SJCRH30 (cell line): ENCODE measurements at places on chromosomes 4 and X. TPM values are rescaled to one million over a fixed set of nuclear protein-coding genes. Genes with fewer than 3 reads are reported as not detected.

DNA sequence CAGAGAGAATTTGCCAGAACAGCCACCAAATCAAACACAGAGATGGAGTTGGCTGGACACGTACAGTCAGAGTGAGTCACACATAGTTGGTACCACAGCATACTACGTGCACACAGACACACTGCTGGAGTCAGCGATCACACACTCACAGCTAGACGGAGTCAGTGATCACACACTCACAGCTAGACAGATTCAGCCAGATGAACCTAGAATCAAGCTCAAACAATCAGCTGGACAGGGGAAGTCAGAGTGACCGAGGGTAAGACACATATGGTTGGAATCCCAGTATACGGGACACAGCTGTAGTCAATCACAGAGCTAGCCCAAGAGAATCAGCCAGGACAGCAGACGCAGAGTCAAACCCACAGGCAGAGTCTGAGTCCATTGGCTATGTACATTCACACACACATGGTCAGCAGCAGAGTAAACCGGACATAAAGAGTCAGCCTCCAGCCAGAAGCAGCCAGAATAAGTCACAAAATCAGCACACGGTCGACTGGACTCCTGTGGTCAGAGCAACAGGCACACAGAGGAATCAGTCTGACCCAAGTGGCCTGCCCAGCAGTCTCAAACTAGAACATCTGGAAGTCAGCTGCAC lies 4.6 kb downstream of the SLC38A5 start:
- no peak for DNase-seq

- peak; percentile 1 for DNase-seq
Measured at GRCh38 chrX:28586981-28587551, at the start of gene IL1RAPL1. IL1RAPL1 (plus strand) TSS chrX:28587446.

- no peak for DNase-seq
Measured at GRCh38 chrX:22378296-22378695, 105.6 kb downstream of the CBLL2 start.

Gene ATP2B3
- total RNA-seq, result 0.05 and 0.06 TPM in 2 replicates

Gene ITIH6
- total RNA-seq, result not detected in 2 replicates

Gene IL3RA
- not detected in 2 replicates for total RNA-seq

Gene ITGB1BP2
- total RNA-seq, result 4.5 and 5.0 TPM in 2 replicates

- DNase-seq, result peak; percentile 13
Measured at GRCh38 chrX:111470681-111471403, 40.6 kb upstream of the SERTM2 start.

Gene HS6ST2
- total RNA-seq, result 61.0 and 65.6 TPM in 2 replicates

DNA sequence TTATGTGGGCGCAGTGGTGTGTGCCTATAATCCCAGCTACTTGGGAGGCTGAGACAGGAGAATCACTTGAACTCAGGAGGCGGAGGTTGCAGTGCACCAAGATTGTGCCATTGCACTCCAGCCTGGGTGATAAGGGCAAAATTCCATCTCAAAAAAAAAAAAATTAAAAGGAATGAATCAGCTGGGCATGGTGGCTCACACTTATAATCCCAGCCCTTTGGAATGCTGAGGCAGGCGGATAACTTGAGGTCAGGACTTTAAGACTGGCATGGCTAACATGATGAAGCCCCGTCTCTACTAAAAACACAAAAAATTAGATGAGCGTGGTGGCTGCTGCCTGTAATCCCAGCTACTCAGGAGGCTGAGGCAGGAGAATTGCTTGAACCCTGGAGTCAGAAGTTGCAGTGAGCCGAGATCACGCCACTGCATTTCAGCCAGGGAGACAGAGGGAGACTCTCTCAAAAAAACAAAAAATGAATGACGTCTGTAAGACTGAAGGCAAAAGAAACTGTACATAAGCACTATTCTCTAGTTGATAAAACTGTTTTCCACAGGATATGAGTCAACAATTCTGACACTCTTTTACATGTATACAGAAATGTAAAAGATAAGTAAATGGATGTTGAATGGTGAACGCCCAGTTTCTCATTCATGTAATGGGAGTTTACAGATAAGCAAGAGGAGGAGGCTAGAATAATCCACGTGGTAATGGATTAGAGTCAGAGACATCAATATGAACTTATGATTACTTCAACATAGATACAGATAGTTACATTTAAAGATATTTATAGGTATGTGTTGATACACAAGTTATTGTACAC lies 22.2 kb downstream of the CENPC start:
- no peak for DNase-seq

DNA sequence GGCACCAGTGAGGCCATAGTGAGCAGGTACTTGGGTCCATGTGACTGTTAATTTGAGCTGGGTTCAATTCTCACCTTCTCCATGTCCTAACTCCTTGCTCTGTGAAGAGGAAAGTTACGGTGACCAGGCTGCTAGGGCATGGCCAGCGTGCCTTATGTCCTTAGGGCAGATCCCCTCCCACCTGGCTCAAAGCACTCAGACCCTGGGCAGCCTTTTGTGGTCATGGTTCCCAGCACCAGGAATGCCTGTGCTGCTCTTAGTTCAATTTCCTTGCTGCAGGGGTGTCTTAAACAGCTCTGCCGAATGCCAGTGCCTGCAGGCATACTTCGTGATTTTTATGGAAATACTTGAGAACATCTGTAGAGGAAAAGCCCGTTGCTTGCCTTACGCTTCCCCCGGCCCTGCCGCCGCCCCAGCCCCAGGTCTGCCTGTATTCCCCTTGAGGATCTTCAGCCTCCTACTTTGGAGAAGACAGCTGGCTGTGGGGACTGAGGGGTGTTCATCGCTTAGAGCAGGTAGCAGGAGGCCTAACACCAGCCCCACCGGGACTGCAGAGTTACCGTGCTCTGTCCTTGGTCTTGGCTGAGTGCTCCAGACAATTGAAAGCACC lies 3.1 kb upstream of the CDK16 start:
- DNase-seq, result no peak

- DNase-seq, result no peak
Measured at GRCh38 chr4:72786401-72786990, 217.5 kb upstream of the ADAMTS3 start.

Gene EREG
- not detected in 2 replicates for total RNA-seq

DNA sequence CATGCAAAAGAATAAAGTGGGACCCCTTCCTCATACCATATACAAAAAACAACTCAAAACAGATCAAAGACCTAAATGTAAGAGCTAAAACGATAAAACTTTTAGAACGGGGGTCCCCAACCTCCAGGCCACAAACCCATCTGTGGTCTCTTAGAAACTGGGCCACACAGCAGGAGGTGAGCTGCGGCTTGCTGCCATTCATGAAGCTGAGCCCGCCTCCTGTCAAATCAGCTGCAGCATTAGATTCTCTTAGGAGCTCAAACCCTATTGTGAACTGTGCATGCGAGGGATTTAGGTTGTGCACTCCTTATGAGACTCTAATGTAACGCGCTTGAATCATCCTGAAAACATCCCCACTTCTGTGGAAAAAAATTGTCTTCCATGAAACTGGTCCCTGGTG lies 7.0 kb upstream of the GATA1 start:
- no peak for DNase-seq

Gene SLC38A5
- total RNA-seq, result 13.8 and 15.4 TPM in 2 replicates

GRCh38 chr4:2723751-2724150 lies 32.4 kb downstream of the TNIP2 start:
- no peak for DNase-seq
